Esophagus muscularis mucosa (tissue), 4 donors: ENCODE measurements at places on chromosomes 7 and 10. TPM values are rescaled to one million over a fixed set of nuclear protein-coding genes. Genes with fewer than 3 reads are reported as not detected.

- no peak for DNase-seq
Observed at GRCh38 chr7:55343860-55344606, 21.1 kb upstream of the LANCL2 start.

The MYL10 gene
- not detected for total RNA-seq

DNA sequence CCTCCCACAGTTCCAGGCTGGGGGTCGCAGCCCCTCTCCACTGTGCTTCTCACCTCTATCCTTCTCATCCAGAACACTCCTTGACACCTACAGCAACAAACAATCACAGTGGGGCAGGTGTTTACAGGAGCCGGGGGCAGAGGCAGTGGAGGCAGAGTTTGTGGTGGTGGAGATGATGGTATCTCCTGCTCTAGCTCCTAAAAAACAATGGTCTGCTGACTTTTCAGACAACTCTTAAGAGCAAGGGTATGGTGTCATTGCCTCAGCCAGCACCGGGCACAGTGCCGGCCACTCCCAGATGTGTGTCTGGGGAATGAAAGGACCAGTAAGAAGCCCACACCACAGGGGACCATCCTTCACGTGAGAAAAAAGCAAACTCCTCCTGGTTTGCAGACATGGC is 36.3 kb upstream of the ANTXRL start:
- DNase-seq = peak; percentile 42

DNA sequence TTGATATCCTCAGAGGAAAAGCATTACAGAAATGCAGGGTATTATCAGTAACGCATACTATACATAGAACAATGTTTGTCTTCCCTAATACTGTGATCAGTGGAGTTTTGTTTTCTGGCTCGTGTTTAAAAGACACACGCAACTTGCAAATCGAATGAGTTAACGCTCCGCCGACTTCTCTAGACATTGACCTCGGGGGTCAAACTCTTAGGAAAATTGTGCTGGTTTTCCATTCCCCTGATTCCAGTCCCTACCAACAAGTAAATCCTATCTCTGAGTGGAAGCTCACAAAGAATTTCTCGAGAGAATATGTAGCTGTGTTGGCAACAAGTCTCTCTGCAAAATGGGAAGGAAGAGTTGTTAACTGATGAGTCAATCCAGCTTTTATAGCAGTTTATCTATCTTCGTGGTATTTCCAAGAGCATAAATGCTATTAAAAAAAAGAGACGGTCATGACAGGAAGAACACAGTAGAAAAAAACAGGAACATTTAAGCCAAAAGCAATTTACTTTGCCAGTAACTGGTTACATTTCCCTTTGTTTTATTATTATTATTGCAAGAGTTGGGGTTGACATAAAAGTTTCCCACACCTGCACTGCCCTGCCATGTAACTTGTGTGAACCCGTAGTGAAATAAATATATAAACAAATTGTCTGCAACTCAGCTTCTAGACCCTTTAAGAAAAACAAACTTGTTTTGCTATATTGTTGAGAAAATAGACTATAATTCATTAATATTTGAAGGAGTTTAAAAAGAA is 144.4 kb downstream of the ARID5B start:
- DNase-seq = no peak

GRCh38 chr7:51229106-51229537 is 87.5 kb downstream of the COBL start:
- no peak for DNase-seq

The SLC12A9 gene
- 15.0 TPM for total RNA-seq

DNA sequence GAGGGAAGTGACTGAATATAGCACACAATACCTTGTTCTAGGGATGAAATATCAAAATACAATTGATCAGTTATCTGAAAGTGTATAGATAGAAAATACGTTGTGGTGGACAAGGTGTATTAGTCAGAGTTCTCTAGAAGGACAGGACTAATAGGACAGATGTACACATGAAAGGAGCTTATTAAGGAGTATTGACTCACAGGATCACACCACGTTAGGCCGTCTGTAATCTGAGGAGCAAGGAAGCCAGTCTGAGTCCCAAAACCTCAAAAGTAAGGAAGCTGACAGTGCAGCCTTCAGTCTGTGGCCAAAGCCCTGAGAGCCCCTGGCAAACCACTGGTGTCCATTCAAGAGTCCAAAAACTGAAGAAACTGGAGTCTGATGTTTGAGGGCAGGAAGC is 406.1 kb downstream of the MDFIC start:
- no peak for DNase-seq

- no peak for DNase-seq
Observed at GRCh38 chr10:7861509-7862120, 43.3 kb downstream of the TAF3 start.
